ENCODE measurements at places on chromosomes 2 and 18. TPM values are rescaled to one million over a fixed set of nuclear protein-coding genes. Genes with fewer than 3 reads are reported as not detected.

CMPK2 gene
- total RNA-seq: 0.24 TPM

DNA sequence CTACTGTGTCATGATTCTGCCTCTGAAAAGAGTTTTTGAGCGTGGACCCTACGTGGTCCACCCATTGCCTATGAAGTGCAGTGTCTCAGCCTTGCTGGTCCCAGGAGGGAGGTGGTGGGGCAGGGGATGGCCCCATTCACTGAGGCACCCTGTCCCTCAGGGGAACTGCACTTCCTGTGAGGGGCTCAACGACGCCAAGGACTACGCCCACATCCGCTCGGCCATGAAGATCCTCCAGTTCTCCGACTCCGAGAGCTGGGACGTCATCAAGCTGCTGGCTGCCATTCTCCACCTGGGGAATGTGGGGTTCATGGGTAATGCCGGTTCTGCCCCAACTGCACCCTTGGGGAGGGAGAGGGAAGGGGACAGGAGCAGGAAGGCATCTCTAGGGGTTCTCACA is 42.5 kb downstream of the MYO7B start:
- H3K36me3 ChIP-seq: no peaks in the 10 kb centered on the region
- H3K4me3 ChIP-seq: no peak overlapping the region
- H3K27me3 ChIP-seq: no peaks in the 10 kb centered on the region
- peak; percentile 69 for DNase-seq
- H3K4me1 ChIP-seq: peaks cover 23% of the 10 kb centered on the region
- H3K27ac ChIP-seq: no peak overlapping the region

DNA sequence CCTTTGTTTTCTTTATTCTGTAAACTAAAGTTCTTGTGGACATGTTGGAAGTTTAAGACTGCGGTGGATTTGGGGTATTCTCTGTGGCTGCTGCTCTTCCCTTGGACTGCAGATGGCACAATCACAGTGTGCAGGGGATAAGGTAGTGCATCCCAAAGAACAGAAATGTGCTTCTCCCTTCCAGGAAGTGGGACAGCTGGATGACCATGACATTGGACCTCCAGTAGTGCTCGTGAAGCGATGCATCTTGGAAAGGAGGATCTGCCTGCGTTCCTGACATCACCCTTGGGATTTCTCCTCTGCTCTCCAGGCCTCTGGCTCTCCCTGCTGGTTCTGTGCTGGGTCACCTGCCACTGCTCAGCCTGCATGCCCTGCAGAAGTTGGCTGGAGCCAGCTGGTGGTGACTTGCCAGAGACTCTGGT is 109.9 kb downstream of the SLC4A3 start:
- no peak overlapping the region for H3K4me3 ChIP-seq
- H3K36me3 ChIP-seq: no peaks in the 10 kb centered on the region
- DNase-seq: peak; percentile 77
- H3K27ac ChIP-seq: no peak overlapping the region
- peaks cover 9% of the 10 kb centered on the region for H3K27me3 ChIP-seq

GRCh38 chr2:191325651-191326365 is 80.6 kb downstream of the MYO1B start:
- no peak overlapping the region for H3K27ac ChIP-seq
- no peak for DNase-seq
- no peak overlapping the region for H3K4me3 ChIP-seq
- peaks cover 18% of the 10 kb centered on the region for H3K36me3 ChIP-seq
- H3K4me1 ChIP-seq: peaks cover 24% of the 10 kb centered on the region

DNA sequence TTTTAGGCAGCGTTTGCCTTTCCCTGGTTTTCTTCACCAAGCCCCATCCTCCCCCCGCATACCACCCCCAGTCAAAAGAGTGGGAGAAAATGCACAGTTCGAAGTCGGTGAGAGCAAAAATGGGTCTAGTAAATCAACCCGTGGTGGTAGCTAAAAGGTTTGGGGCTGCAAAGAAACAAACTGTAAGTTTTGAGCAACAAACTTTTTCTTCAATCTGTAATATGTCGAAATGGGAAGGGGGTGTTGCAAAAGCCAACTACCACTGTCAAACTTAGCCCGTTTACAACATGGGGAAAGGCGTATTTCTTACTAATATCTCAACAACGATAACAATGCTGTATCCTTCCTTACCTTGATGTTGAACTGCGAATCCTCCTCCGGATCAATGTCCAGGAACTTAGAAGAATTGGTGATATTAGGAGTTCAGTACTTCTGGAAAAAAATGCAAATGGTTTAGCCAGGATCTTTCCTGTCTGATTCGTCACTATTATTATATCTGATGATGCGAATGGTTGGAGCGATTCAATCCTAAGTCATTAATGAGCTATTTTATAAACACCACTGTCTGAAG is 2.4 kb upstream of the SATB2 start:
- H3K27ac ChIP-seq: peak overlapping the region; percentile 78
- peaks cover 43% of the 10 kb centered on the region for H3K4me1 ChIP-seq
- H3K36me3 ChIP-seq: no peaks in the 10 kb centered on the region
- H3K4me3 ChIP-seq: peak overlapping the region; percentile 90

MARCO gene
- not detected for total RNA-seq

DNA sequence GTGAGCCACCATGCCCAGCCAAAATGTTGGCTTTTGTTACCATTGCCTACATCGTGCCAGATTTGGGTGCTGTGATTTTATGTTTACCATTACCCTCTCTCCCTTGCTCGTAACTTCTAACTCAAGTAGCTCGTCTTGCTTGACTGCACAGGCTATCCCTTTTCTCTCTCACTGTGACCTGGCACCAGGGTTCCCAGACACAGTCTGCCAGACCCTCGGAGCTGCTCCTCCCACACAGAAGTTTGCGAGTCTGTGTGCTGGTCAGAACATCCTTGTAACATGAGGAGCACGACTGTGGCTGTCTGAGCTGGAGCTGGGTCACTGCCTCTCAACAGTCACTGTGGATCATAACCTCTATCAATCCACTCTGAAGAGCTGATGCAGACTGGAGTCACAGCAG is 152.5 kb upstream of the ACKR3 start:
- H3K27ac ChIP-seq: no peak overlapping the region
- DNase-seq: no peak
- H3K4me3 ChIP-seq: no peak overlapping the region
- peaks cover 41% of the 10 kb centered on the region for H3K27me3 ChIP-seq
